SJCRH30 (cell line): ENCODE measurements at places on chromosomes 11 and 22. TPM values are rescaled to one million over a fixed set of nuclear protein-coding genes. Genes with fewer than 3 reads are reported as not detected.
A peak's percentile ranks its signal among the peaks of the same experiment; 100 is the strongest.

The SLC22A9 gene
- not detected in 2 replicates for total RNA-seq

The FADS3 gene
- total RNA-seq, result 40.5 and 42.1 TPM in 2 replicates

DNA sequence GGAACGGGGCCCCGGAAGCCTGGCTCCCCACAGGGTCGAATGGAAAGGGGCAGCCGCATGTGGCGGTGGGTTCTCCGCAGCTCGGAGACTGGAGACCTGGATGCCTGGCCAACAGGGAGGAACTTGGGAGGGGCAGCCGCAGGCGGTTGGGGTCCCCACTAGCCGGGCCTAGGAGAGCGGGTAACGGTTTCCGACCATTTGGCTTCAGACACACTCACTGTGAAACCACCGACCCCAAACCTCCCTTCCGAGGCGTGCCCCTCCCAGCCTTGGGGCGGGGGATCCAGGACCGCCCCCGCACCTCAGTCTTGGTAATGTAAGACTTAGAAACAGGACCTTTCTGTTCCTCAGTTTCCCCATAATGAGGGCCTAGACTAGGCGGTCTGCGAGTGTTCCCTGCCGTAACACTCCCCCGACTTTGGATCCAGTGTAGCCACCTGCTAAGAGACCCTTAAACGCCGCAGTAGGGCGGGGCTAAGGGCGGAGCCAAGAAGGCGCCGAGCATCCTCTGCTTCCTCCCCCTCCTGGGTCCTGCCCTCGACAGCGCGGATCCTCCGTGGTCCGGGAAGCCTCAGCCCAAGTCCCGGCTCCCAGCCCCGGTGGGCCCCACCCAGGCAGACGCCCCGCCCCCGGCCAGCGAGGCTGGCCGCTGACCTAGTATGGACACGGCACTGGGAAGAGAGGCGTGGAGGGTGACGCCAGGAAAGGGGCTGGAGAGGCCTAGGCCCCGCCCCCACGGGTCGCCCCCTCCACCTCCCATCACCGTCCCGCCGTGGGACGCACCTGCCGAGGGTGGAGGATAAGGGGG lies 1.8 kb upstream of the RASGRP2 start:
- peak; percentile 47 for DNase-seq

- DNase-seq, result no peak
Observed at GRCh38 chr11:102276362-102276761, 40.9 kb upstream of the BIRC3 start.

- no peak for DNase-seq
Observed at GRCh38 chr22:30932661-30933060, 35.9 kb downstream of the MORC2 start.

- no peak for DNase-seq
Observed at GRCh38 chr11:107780775-107781174, 68.9 kb upstream of the SLN start.

GRCh38 chr11:113192121-113192925 lies 122.1 kb upstream of the TTC12 start:
- DNase-seq, result no peak

- no peak for DNase-seq
Observed at GRCh38 chr11:99098258-99098657, 77.5 kb downstream of the CNTN5 start.

DNA sequence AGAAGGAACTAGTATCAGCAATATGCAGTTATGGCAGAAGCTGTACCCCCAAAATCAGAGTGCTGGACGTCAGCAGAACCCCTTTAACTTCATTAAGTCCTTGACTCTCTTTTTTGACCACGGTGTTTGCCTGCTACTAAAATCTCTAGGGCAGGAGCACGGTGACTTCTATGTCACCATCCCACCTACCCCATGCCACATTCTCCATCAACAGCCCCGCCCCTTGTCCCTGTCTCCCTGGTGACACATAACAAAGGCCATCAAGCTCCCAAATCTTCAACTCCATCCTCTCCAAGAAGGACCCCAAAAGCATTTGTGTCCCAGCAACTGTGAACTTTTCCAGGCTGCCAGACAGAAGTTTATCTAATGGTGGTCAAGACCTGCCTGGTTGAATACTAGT lies 894 bp downstream of the ADA2 start:
- DNase-seq, result no peak

GRCh38 chr11:132824642-132825041 lies 707.7 kb downstream of the OPCML start:
- DNase-seq, result no peak

GRCh38 chr11:55457641-55458040 lies 89.9 kb downstream of the OR4A15 start:
- DNase-seq, result peak; percentile 40

DNA sequence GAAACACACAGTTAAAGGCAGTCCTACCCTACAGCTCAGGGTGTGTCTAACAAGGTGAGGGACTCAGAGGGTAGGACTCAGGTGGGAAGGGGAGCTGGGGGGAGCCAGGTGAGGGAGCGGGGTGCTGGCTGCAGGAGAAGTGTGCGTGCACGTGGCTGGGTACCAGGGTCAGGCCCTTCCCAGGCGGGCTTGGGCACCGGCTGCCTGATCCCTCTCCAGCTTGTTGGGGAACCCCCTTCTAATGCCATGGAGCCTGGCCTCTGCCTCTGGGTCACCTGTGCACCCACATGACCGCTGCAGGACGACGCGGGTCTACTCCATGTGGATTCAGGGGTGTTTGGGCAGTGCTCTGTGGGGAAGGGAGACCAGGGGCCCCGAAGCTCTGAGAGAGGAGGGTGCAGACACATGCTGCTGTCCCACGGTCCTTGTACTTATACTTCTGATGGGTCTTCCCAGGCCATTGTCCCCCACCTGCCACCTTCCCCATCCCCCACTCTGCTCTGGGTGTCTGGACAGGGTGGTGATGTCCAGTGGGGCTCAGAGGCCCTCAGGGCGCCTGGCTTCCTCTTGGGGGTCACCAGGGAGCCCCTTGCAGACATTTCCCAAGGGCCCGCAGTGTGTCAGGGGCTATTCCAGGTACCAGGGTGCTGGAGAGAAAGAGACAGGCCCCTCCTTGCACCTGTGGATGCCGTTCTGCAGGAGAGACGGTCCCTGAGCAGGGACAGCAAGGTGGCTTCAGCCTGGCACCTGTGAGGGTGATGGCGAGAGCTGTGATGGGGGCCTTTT lies 10.4 kb upstream of the MRGPRD start:
- no peak for DNase-seq
